ENCODE measurements at places on chromosomes 4 and X.

DNA sequence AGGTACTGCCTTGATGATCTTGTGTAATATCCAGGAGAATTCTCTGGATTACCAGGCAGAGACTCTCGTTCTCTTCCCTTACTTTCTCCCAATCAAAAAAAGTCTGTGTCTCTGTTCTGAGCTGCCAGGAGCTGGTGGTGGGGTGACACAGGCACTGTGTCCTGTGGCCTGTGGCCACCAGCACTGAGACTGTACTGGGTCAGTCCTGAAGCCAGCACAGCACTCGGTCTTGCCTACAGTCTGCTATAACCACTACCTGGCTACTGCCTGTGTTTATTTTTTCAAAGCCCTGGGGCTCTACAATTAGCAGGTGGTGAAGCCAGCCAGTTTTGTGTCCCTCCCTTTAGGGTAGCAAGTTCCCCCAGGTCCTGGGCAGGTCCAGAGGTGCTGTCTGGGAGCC, 331.1 kb upstream of the MAGEB18 start:
- no peak for DNase-seq

GRCh38 chr4:125323654-125324053, 8.9 kb downstream of the FAT4 start:
- peak; percentile 48 for DNase-seq

GRCh38 chr4:123748806-123749205, 352.2 kb downstream of the SPRY1 start:
- no peak for DNase-seq

DNA sequence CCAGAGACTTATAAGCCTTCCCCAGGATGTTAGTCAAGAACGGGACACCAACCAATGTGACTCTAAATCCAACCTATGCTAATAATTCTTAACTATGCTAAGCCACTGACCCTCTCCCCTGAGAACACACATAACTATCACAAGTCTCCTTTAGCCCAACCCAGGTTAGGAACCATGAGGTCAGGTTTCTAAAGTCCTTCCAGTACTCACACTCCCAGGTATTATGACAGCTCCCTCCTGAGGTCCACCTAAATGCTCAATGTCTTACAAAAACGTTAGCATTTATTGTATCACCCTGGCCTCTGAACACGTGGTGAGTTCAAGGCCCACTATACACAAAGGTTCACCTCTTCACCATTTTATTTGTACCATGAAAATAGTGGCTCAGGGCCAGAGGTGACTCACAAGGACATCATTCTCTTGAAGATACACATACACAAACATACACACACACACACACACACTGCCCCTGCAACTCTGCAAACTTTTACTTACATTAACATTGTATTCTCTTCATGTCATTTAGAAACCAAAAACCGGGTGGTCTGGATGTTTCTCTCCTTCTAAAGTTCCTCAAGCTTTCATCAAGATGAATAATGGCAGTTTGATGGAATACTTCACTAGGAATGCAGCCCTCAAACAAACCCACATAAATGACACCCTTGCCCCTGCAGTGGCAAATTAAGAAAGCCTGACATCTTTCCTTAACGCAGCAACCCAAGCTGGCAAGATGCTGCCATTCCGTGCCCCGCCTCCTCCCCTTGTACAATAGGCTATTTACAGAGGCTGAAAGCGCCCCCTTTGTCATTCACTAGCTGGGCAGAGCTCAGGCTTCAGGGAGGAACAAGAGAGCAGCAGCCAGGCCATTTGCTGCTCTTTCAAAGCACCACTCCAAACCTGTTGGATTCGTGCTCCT, 17.7 kb downstream of the ACSL1 start:
- DNase-seq = peak; percentile 55

DNA sequence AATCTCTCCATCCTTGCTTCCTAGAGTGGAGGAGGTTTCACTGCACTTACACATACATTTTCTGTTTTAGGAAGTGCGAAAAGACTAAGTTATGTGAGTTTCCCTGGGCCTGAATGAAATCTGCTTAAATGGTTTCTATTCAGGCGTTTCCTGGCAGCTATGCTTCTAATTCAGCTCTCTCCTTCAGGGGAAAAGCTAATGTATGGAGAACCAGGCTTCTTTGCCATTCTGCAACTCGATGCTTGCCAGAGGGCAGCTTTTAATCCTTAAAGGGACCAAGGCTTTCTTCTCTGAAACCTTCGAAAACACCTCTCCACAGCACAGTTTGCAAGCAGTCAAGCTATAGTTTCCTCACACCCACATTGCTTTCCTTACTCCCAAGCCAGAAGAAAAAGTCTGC, 89.5 kb upstream of the ARX start:
- no peak for DNase-seq

- DNase-seq = no peak
These were observed 176.8 kb upstream of the GLRA2 start for GRCh38 chrX:14352511-14352910.

GRCh38 chr4:47031751-47032404, 511 bp downstream of the GABRB1 start:
- DNase-seq = no peak

GRCh38 chr4:108396900-108397497, 223.4 kb upstream of the RPL34 start:
- DNase-seq = no peak

DNA sequence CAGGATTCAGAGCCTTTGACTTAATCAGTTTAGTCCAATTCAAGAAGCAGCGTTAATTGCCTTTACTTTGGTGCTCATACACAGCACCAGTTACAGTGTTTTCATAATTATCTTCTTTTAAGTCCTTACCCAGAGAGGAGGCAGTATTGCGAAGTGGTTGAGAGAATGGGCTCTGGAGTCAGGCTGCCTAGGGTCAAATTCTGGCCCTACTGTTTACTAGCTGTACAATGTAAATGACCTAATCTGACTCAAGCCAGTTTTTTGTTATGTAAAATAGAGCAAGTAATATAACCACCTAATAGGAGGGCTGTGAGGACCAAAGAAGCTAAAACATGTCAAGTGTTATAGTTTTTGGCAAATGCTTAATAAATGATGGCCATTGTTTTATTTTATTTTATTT, 27.6 kb downstream of the WDR44 start:
- DNase-seq = no peak

GRCh38 chr4:132662456-132662855, 486.6 kb upstream of the PCDH10 start:
- no peak for DNase-seq

GRCh38 chr4:138348055-138348454, 105.9 kb upstream of the SLC7A11 start:
- peak; percentile 30 for DNase-seq

- no peak for DNase-seq
These were observed 55.4 kb downstream of the TRIM2 start for GRCh38 chr4:153259661-153260060.

DNA sequence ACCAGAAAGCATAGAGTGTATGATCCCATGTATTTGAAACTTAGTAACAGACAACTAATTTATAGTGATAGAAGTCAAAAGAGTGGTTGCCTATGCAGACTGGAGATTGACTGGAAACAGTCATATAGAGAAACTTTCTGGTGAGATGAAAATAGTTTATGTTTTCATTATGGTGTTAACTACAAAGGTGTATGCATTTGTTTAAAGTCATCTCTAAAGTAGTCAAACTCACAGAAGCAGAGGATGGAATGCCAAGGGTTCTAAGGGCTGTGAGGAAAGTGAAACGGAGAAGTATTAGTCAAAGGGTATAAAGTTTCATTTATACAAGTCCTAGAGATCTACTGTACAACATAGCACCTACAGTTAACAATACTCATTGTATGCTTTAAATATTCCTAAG, 45.8 kb downstream of the ENOX2 start:
- no peak for DNase-seq

- DNase-seq = no peak
These were observed 58.2 kb upstream of the MXD4 start for GRCh38 chr4:2320152-2320551.

DNA sequence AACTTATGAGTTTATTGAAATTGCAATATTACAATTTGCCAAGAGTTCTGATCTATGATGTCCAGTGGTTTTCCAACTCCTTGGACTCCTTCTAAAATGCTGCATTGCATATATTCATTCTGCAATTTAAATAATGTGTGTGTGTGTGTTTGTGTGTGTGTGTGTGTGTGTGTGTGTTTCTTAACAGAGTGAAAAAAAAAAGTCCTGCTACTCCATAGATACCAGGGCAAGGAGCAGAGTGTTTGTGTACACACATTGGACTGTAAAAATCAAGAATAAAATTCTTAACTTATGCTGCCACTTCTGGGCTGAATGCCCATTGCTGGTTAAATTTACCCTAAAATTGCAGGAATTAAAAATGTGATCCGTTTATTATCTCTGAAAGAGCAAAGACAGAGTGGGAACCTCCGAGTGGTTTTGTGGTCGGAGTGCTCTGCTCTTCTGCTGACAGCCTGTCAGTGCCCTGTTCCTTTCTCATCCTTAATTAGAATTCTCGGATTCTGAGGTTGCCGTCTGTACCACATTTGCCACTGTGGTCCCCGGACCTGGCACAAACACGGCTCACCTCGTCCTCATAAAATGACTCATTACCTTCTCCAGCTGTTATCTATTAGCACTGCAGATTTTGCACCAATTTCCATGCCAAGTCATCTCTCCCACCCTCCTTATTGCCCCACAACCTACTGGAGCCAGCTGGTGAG, 355.5 kb downstream of the KCNIP4 start:
- DNase-seq = peak; percentile 68

GRCh38 chrX:153735274-153735673, 10.6 kb downstream of the ABCD1 start:
- no peak for DNase-seq

GRCh38 chr4:168835880-168836454, 174.1 kb downstream of the CBR4 start:
- no peak for DNase-seq

- no peak for DNase-seq
These were observed 8.1 kb downstream of the ENPEP start for GRCh38 chr4:110484029-110484428.

DNA sequence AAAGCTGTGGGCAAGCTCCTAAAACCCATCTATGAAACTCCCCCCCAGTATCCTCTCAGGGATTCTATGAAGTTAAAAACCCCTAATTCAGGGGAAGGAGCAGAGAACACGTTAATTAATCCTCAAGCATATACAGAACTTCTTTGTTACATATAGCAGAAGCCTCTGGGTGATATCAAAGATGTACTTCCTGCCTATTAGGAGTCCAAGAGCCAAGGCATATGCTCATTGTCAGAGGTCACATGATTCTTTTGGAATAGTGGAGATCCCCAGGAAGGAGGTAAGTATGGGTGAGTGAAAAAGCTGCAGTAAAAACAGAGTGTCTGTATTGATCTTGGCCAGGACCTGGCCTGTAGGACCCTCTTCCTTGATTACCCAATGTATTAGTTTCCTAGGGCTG, 2.9 kb upstream of the SPARCL1 start:
- no peak for DNase-seq

DNA sequence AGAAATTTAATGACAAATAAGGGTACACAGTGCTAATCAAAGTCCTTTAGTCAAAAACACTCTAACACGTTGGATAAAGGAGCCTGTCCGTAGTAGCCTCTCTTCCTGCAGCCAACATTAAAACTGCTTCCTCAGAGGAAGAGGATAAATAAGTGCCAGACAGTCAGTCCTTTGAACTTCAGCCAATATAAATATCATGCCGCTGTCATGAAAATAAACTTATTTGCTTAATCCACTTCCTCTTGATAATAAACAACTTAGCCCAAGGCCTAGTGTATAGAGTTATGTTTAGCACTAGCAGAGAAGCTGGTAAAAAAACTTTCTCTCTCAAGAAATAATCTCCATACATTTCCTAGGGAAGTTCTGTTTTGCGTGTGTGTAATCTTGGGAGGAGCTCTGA, 196.7 kb downstream of the HS3ST1 start:
- peak; percentile 16 for DNase-seq

- DNase-seq = no peak
These were observed 654.6 kb downstream of the IL1RAPL1 start for GRCh38 chrX:29241809-29242208.

DNA sequence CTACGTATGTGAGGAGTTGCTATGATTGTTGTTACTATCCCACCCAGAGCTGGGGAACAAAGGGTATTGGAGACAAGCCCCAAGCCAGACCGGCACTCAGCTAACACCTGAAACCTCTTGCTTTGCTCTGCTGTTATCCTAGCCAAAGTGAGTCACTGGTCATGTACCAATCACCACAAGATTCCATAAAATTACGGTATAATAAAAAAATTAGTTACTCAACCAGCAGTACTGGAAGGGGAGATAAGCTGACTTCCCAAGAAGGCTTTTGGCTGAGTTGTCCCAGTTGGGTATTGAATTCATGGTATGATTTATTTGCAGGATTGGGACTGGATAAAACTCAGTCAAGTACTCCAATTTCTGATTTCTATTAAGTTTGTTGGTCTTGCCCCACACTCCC, 5.3 kb downstream of the EDA2R start:
- DNase-seq = peak; percentile 24

- DNase-seq = peak; percentile 6
These were observed 356.5 kb downstream of the CBLL2 start for GRCh38 chrX:22629105-22629725.

DNA sequence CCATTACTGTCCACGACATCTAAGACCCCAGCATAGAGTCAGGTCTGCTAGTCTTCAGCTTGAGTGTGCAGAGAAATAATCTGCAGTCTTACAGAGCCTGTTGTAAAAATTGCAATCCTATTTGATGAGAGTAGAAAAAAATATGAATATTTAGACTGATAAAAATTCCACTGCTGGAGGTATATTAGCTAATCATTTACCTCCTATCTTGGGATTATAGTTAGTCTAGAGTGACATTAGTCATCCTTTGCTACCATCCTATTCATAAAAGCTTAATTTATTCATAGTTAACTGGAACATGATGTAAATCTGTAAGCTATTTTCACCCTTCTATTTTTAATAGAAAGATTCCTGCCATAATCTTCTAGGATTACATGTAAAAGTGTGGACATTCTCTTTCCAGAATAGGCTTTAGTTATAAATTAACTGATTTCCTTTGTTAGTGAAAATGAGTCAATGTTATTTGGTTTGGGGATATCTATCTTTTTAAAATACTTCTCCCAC, 26.7 kb downstream of the C4orf54 start:
- no peak for DNase-seq

DNA sequence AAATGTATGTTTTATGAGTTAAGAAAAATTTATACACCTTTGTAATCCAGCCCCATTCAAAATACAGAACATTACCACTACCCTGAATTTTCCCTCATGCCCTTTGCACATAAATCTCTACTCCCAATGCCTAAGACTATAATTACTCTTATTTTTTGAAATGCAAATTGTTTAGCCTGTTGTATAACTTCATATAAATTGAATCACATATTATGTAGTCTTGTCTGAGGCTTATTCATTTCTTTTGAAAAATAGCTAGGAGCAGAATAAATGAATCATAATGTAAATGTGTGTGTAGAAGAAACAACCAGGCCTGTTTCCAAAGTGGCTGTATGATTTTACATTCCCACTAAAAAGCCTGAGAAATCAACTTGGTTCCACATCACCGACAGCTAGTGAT, 319.8 kb downstream of the DCAF12L2 start:
- DNase-seq = no peak

- DNase-seq = no peak
These were observed 1003.5 kb upstream of the LCORL start for GRCh38 chr4:19025031-19025430.

- peak; percentile 53 for DNase-seq
These were observed 153.9 kb downstream of the KDR start for GRCh38 chr4:54971474-54971950.
